Vein endothelial cell (primary cell): ENCODE measurements at places on chromosomes 1 and 21. TPM values are rescaled to one million over a fixed set of nuclear protein-coding genes. Genes with fewer than 3 reads are reported as not detected.

The CLCA1 gene
- not detected in 2 replicates for total RNA-seq

The ATP1A2 gene
- total RNA-seq = not detected in 2 replicates

The ACTA1 gene
- 0.19 TPM in 1 of 2 replicates, not detected in the other for total RNA-seq

The OLIG2 gene
- total RNA-seq = not detected in 2 replicates

The CRYAA gene
- not detected in 2 replicates for total RNA-seq

The SASS6 gene
- 2.0 and 5.2 TPM in 2 replicates for total RNA-seq

The CORT gene
- total RNA-seq = 0.29 and 0.33 TPM in 2 replicates

The LY9 gene
- total RNA-seq = not detected in 2 replicates

The TTC24 gene
- not detected in 2 replicates for total RNA-seq

The FCRL1 gene
- total RNA-seq = not detected in 2 replicates

The RNASEL gene
- total RNA-seq = 1.3 and 1.7 TPM in 2 replicates

The SUCO gene
- 30.7 and 37.4 TPM in 2 replicates for total RNA-seq

The SUSD4 gene
- total RNA-seq = not detected in 2 replicates

The HSPG2 gene
- total RNA-seq = 2,022 and 2,795 TPM in 2 replicates

The ENAH gene
- 60.8 and 77.9 TPM in 2 replicates for total RNA-seq

The LRRIQ3 gene
- total RNA-seq = under 0.01 and 0.86 TPM in 2 replicates

The PRR9 gene
- total RNA-seq = not detected in 2 replicates

The AMPD1 gene
- total RNA-seq = not detected in 2 replicates
